Immature natural killer cell (primary cell): ENCODE measurements at places on chromosomes 13 and 19.

- no peaks in the 10 kb centered on the region for H3K36me3 ChIP-seq
- no peak overlapping the region for H3K4me3 ChIP-seq
- H3K27ac ChIP-seq, result no peak overlapping the region
- DNase-seq, result no peak
- H3K4me1 ChIP-seq, result no peaks in the 10 kb centered on the region
These were observed 42.2 kb upstream of the TSC22D1 start for GRCh38 chr13:44618326-44618725.

- no peak within 1 kb of the TSS for H3K27ac ChIP-seq
- peaks cover 5% of the 10 kb centered on the region for H3K4me1 ChIP-seq
- peaks cover 14% of the 10 kb centered on the region for H3K27me3 ChIP-seq
- no peak for DNase-seq
These were observed at the start of gene MEDAG for GRCh38 chr13:30905932-30906383. MEDAG (plus strand) TSS chr13:30906271; CDS start chr13:30906516, 245 bp downstream.

DNA sequence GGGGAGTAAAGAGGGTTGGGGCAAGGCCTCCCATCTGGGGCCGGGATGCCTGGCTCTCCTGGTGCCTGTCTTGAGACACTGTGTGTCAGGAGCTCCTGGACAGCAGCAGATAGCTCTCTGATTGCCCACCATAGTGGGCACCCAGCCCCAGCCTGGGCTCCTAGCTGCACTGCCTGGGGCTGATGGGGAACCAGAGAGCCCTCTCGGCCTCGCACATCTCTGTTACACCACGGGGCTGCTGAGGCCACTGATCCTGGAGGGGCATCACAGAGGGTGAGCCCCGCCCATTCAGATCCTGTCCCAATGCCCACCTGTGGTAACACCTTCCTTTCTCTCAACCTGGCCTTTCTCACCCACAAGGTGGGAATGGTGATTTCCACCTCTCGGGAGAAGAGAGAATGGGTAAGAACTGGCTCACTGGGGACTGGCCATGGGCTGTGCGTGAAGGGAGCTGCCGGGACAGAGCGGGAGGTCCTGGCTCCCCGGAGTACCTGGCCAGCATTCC is 135.9 kb downstream of the URI1 start:
- no peak overlapping the region for H3K4me3 ChIP-seq
- H3K4me1 ChIP-seq, result no peaks in the 10 kb centered on the region
- H3K36me3 ChIP-seq, result no peaks in the 10 kb centered on the region
- H3K27me3 ChIP-seq, result no peaks in the 10 kb centered on the region
- DNase-seq, result no peak
- no peak overlapping the region for H3K27ac ChIP-seq

GRCh38 chr13:63206461-63206860 is 1790.8 kb upstream of the PCDH20 start:
- H3K4me1 ChIP-seq, result no peaks in the 10 kb centered on the region
- no peak overlapping the region for H3K4me3 ChIP-seq
- H3K36me3 ChIP-seq, result no peaks in the 10 kb centered on the region
- peaks cover 1% of the 10 kb centered on the region for H3K27me3 ChIP-seq
- H3K27ac ChIP-seq, result no peak overlapping the region

DNA sequence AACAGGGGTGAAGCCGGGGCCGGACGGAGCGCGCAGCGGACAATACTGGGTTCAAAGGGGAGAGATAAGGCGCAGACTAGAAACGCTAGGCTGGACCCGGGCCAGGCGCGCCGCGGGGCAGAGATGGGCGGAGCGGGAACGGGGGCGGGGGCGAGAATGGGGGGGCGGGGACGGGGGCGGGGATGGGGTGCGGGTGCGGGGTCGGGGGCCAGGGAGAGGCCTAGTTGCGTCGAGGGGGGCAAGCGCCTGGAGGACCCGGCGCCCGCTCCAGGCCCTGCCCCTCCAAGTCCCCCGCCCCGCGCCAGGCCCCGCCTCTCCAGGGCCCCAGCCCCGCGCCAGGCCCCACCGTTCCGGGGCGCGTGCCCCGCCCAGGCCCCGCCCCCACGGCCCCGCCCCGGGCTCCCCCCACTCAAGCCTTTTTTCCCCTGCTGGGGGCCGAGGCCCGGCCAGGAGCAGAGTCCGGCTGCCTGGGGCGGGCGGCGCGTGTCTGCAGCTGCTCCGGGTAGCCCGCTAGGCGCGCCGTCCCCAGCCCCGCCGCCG is at the start of gene CERS4:
CERS4 (plus strand) TSS at position 449 of the 540 bp plus-strand sequence. CDS start 41,707 bp downstream, outside the sequence.
- H3K36me3 ChIP-seq, result peaks cover 3% of the 10 kb centered on the region
- H3K27me3 ChIP-seq, result no peaks in the 10 kb centered on the region
- DNase-seq, result peak; percentile 82
- H3K4me1 ChIP-seq, result peaks cover 35% of the 10 kb centered on the region
- peak within 1 kb of the TSS; percentile 86 for H3K4me3 ChIP-seq
- peak within 1 kb of the TSS; percentile 95 for H3K27ac ChIP-seq
